ENCODE measurements at places on chromosomes 1 and 21.

DNA sequence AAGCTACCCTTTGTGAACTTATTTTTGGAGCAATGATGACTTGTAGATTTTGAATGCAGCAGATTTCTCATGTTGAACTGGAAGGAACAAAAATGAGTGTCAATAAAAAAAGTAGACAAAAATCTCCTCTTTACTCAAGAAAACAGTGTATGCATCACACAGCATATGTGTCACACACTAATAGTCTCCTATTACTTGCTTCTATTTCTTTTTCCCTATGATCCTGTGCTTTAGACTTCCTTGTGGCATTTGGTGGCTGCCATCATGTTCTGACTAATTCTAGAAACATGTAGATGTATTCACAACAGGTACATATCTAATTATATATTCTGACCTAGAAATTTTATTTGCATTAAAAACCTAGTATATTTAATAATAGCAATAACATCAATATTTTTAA, 14.3 kb downstream of the RC3H1 start:
- DNase-seq = no peak

- no peak for DNase-seq
Observed at GRCh38 chr1:192284927-192285326, 31.9 kb upstream of the RGS21 start.

DNA sequence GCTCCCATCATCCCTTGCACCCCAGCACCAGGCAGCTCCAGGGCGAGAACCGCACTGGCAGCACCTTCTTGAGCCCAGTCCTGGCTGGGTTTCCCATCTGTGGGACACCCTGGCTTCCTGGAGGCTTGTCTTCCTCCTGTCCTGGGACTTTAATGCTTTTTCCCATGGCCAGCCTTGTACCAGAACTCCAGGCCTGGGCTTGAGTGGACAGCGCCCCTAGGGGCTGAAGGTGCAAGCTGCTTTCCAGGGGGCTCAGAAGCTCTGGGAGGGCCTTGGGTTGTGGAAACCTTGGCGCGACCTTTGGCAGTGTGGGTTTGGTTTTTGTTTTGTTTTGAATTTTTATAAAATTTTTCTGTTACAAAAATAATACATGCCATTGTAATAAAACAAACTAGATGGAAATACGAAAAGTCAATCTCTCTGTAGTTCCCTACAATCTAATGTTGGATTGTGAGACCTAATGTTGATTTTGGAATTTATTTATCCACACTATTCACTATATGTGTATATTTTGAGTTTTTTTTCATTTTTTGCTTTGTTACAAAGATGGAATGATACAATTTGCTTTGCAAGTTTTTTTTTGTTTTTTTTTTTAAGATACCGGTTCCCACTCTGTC, 33.8 kb upstream of the RPL11 start:
- no peak for DNase-seq

- DNase-seq = no peak
Observed at GRCh38 chr21:35198982-35199732, 150.1 kb upstream of the RUNX1 start.

DNA sequence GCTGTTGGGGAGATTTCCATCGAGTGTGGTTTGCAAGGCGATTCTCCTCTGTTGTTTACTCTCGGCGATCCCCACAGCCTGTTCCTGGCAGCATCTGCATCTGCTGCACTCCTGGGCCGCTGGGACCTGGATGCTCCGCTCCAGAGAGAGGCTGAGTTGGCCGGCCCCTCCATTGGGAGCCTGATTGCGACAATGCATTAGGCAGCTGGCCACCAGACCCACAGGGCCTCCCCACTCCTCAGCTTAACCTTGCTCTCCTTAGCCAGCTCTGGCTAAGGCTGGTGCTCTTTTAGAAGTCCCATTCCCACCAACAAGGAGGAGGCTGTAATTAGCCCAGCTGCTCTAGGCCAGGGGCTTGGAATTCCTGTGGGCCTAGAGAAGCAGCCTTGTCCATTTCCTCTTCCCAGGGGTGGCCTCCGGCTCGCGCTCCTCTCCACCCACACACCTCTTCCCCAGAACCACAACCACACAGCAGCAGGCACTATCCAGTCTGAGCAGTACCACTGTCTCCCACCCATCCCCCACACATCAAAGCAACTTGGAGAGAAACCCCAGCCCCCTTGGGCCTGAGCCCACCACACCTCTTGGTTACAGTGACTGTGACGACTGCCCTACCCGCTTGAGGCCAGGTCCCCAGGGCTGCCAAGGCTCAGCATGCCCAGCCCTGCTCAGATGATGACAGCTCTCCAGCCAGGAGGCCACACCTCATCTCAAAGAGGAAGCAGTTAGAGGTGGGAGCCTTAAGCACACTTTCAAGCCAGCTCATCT, 193.8 kb upstream of the EDN2 start:
- DNase-seq = no peak

GRCh38 chr1:195608883-195609282, 999.4 kb downstream of the KCNT2 start:
- DNase-seq = no peak

DNA sequence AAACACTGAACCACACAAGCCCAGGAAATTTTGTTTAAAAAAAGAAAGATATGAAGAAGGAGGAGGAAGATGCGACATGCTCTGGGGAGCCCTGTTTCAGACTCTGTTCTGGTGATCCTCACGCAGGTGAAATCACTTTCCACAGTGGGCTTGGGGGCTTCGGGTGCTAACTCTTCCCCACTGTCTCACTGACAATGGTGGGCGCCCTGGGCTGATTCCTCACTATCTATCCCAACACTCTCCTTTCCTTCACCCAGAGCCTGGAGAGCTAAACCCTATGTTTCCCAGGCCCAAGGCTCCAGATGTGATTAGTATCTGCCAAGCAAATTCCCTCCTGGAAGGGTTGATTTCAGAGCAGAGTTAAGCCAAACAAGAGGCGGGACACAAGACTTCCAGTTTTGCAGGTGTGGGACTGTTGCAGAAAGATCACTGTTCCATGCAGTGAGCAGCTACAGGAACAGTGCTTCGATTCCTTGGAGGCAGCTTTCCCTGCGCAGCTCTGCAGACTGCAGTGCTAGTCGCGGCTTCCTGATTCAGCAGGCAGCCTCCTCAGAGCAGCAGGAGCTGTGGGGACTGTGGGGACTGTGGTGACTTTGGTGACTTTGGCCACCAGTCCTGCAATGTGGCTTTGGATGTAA, 168.3 kb downstream of the RHOU start:
- no peak for DNase-seq

- DNase-seq = no peak
Observed at GRCh38 chr1:160045653-160046052, 13.9 kb upstream of the PIGM start.

GRCh38 chr1:48560577-48560976, 88.6 kb upstream of the SPATA6 start:
- no peak for DNase-seq

- DNase-seq = no peak
Observed at GRCh38 chr1:36739703-36740289, 257.1 kb upstream of the CSF3R start.

- no peak for DNase-seq
Observed at GRCh38 chr1:217526636-217527035, 104.3 kb downstream of the GPATCH2 start.

GRCh38 chr1:44609412-44609767, 64.9 kb downstream of the TMEM53 start:
- no peak for DNase-seq

DNA sequence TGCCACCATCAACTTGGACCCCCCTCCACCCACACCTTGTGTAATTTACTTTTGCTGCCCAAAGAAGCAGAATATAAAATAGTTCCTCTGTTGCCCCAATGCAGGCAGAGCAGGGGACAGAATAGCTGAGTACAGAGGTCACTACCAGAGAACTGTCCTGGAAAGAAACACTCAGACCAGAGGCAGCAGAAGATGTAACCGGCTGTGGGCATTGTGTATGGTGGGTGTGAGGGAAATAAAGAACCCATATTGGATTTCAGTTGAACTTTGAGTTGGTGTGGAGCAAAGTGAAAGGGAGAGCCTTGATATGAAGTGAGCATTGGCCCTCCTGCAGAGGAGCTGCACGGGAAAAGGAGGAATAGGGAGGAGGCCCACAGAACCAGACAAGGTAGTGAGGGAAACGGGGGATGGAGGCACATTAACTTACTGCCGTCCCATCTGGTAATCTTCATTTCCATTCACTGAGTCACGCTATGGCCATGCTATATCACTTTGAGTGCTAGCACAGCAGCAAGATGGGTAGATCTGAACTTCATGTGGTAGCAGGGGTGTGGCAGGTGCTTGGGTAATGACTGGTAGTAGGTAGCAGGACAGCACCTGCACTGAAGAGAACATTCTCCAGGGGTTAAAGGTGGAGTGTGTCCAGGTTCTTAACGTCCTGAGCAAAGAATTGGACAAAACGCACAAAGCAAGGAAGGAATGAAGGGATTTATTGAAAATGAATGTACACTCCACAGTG, 56.3 kb upstream of the FBXO28 start:
- no peak for DNase-seq

DNA sequence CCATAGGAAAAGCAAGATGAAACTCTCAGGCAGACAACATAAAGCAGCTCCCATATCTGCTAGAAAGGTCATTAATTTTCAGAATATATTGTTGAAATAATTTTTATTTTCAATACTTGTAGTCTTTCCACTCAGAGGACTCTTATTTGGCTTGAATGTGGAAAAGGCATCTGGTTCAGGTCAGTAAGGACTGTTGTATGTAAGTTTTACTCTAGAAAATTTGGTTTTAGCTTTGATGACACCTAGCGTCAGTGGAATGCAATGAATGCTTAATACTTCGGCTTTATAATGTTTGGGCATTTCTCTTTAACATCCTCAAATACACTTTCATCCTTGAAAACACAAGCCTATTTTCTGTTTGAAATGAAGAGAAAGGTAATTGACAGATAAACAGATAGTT, 63.3 kb downstream of the LRRC40 start:
- DNase-seq = no peak

DNA sequence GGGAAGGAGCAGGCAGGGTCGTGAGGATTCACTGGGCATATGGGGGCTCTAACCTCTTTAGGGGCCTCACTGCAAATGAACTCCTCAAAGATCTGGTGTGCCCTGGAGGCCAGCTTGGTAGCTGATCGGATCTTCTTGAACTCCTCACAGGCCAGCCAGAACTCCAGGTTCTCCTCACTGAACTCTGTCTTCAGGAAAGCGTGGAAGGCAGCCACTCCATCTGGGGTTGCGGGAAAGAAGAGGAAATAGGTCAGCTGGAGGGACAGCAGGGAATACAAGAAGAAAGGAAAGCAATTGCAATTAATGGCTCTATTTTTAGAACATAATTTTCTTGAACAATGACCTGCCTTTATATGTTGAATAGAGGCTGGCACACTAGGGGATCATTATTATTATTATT, 2.3 kb downstream of the RGS16 start:
- DNase-seq = no peak

GRCh38 chr1:77406661-77407060, 124.8 kb downstream of the AK5 start:
- DNase-seq = no peak

- no peak for DNase-seq
Observed at GRCh38 chr1:55712148-55712547, 497.0 kb upstream of the USP24 start.

- DNase-seq = no peak
Observed at GRCh38 chr1:79109445-79109844, 102.9 kb upstream of the ADGRL4 start.

- no peak for DNase-seq
Observed at GRCh38 chr21:34790834-34791233, 122.0 kb downstream of the CLIC6 start.

DNA sequence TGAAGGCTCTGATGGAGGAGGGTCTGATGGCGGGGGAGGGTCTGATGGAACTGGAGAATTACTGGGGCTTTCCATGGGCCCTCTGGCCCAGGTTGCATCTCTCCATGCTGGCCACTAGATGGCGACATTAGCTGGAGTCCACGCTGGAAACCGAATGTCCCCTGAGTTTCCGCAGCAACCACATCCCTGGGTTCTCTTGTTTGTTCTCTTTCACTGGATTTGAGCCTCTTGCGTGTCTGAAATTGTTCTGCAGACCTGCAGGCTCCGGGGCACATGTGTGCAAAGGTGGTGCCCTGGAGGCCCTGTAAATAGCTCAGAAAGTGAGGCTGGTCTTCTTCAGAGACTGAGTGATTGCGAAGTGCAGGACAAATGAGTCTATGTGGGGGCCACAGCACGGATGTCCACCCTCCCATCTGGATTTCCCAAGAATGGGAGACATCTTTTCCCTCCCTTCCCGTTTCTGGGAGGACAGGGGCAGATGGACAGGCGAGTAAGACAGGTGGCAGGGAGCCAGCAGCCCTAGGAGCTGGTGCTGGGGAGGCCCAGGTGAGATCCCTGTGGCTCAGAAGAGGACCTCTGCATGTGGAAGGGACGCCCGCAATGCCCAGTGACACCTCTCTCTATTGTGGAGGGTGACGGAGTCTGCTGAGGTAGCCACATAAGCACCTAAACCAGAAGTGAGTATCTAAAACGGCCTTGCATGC, 73.2 kb upstream of the ABCG1 start:
- DNase-seq = peak; percentile 77

DNA sequence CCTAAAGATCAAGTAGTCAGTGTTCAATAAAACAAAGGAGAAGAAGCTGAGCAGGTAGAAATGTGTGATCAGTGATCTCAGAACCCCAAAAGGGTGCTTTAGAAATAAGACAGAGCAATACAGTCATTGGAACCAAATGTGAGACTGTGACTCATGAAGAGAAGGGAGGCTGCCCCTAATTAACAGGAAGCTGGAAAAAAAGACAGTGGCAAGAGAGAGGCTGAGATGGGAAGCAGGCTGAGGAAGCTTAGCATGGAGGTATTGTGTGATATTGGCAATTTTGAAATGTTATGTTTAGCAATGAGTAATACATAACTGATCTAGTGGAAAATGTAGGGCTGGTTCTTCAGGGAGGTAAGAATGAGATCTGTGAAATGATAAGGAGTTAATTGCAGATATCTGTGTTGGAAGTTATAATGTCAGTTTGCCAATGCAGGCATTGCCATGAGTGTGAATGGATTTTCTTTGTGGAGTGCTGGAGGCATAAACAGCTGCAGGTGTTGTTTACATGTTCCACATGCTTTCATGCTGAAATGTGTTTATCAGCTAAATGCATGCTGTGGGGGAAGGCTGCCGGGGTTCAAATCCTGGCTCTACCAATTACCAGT, 90.6 kb upstream of the CACNA1E start:
- no peak for DNase-seq
